ENCODE measurements at places on chromosomes 7 and 10. TPM values are rescaled to one million over a fixed set of nuclear protein-coding genes. Genes with fewer than 3 reads are reported as not detected.

The EPHB6 gene
- total RNA-seq: 2.6 TPM

DNA sequence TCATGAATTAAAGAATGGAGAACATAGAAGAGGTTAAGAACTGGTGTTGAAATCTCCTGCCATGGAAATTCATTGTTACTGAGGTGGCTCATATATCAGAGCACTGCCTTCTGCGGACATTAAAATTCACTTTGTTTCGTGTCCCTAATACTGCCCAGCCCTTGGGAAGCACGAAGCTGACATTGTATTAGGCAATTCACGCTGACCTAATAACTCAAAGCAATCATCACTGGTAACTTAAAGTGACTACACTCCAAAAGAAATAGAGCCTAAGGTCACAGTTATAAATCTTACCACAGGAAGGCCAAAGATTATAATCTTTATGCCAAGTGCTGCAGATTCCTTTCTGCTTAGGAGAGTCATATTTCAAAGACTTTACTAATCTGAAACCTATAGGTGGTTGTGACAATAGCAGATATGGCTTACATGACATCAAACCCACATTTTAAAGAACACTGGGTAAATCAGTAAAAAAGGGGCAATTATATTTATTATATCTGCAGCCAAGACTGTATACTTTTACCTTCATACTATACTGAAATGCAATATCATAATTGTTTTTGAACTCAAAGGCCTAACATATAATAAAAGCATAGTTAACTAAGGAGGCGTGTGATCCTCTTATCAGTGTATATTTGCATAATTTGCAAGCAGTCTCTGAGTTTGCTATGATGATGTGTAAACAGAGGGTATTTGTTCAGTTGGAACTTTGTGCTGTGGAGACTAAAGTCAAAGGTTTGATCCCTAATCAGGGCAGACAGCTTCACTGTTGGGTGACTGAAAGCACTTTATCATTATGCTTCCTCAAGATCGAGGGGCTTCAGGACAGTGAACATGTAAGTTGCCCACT lies 51.9 kb upstream of the CAPZA2 start:
- DNase-seq: no peak

- no peak for DNase-seq
Observed at GRCh38 chr7:50367570-50367969, 63.1 kb downstream of the IKZF1 start.

DNA sequence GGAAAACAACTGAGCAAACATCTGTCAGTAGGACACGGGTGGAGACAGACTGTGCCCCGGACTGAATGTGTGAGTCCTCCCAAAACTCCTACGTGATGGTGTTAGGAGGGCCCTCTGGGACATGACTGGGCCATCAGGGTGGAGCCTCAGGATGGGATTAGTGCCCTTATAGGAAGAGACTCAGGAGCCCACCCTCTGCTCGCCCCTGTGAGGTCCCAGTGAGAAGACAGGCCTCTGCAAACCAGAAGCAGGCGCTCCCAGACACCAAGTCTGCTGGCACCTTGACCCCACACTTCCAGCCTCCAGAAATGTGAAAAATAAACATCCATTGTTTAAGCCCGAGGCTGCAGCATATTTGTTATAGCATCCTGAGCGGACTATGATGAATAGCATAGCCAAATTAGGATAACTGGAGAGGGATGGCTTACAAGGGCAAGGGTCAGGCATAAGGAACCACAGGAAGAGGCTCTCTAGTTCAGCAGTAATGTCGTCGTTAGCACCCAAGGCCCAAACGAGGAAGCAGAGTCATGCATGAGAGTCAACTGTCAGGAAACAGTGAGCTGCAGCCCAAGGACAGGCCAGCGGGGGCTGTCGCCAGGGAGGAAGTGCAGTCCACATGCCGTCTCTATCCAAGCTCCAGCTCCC lies 50.6 kb downstream of the PTPRN2 start:
- DNase-seq: no peak

DNA sequence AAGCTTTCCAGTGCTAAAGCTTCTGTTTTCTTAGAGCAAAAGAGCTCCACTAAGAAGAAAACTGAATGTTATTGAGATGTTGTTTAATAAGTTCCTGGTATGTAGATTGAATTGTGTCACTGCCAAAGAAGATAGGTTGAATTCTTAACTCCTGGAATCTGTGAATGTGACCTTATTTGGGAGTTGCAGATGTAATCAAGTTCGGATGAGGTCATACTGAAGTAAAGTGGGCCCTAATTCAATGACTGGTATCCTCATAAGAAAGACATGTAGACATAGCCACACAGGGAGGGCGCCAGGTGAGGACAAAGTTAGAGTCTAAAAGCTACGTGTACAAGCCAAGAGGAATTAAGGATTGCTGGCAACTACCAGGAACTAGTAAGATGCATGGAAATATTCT lies 732.1 kb upstream of the C7orf33 start:
- DNase-seq: no peak

DNA sequence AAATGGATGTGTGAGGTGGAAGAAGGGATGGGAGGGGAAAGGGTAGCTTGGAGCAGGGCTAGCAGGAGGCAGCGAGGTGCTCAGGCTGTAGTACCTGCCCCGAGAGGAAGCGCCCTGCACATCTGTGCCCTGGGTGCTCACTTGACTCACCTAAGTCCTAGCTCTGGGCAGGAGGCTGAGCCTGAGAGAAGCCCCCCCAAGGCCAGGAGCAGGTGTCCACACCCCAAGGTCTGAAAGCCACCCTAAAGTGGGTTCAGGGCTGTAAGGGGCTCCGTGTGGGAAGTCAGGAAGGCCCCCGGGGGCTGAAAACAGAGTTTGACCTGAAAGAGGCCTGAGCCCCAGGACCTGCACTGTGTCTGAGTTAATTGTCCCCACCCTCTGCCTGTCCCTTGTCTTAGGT lies 95.8 kb upstream of the PODXL start:
- DNase-seq: no peak

DNA sequence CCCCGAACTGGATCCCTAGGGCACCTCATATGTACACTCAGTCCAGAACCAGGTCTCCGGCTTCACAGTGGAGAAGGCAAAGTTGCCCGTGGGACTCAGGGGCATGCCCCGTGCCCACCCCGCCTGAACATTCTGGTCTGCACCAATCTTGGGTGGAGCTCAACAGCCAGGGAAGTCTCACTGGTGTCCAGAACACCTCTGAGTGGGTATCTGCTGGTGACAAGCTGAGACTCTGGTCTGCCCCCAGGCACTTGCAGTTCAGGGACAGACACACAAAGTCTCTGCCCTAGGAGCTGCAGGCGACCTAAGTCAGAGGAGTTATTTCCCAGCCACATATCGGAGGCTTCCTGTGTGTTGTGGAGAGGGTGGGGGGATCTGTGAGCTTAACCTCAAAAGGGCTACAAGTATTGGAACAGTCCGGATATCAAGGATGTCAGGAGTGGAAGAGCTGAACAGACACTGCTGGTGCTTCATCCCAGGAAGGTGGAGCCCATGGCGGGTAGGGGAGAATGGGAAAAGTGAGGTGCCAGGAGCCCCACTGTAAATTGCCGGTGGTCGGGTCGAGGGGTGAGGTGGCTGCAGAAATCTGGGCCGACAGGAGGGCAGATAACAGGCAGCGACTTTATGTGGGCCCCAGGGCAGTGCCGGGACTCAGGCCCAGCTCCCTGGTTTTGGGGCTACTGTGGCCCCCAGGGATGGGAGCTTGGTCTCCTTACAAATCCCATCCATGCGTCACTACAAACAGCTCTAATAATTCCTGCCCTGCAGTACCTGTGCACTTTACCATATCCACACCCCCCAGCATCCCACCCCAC lies 8.6 kb upstream of the TLX1 start:
- DNase-seq: no peak

- no peak for DNase-seq
Observed at GRCh38 chr7:97269741-97270140, 152.2 kb downstream of the SDHAF3 start.
